ENCODE measurements at places on chromosomes 5 and 9. TPM values are rescaled to one million over a fixed set of nuclear protein-coding genes. Genes with fewer than 3 reads are reported as not detected.

Gene ELAVL2
- 0.26 TPM for total RNA-seq

Gene TAF11L4
- total RNA-seq: not detected

Gene DAPK1
- total RNA-seq: 0.64 TPM

Gene MYOT
- total RNA-seq: not detected

Gene IL31RA
- total RNA-seq: 0.13 TPM

Data from bronchial epithelial cell (primary cell).